Tibial nerve (tissue), 4 donors: ENCODE measurements at places on chromosomes 1 and 21. TPM values are rescaled to one million over a fixed set of nuclear protein-coding genes. Genes with fewer than 3 reads are reported as not detected.

DNA sequence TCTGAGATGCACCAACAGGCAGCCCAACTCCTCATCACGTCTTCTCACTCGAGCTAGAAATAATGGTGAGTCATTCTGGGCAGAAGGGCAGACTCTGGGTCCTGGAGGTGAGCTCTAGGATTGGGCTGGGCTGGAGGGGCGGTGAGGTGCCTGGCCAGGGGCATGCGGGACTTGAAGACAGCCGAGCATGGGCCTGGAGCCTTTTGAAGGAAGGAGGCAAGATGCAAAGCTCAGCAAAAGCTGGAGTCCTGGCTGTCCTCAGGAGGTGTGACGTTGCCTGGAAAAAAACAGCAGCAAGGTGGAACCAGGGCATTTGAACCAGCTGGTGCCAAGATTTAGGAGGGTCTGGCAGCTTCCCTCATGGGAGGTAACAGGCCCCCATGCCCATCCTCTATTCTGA lies 712 bp downstream of the KCNA2 start:
- H3K4me3 ChIP-seq = peak overlapping the region; percentile 75
- no peaks in the 10 kb centered on the region for H3K36me3 ChIP-seq
- H3K27ac ChIP-seq = peak overlapping the region; percentile 89
- DNase-seq = no peak
- peaks cover 54% of the 10 kb centered on the region for H3K27me3 ChIP-seq
- peaks cover 26% of the 10 kb centered on the region for H3K4me1 ChIP-seq

- no peaks in the 10 kb centered on the region for H3K4me1 ChIP-seq
- H3K36me3 ChIP-seq = no peaks in the 10 kb centered on the region
- H3K27me3 ChIP-seq = no peaks in the 10 kb centered on the region
- H3K27ac ChIP-seq = no peak overlapping the region
- no peak for DNase-seq
Measured at GRCh38 chr1:119442756-119443155, 27.8 kb downstream of the HSD3B2 start.

GRCh38 chr1:173866413-173867115 lies 1.2 kb downstream of the GAS5 start:
- no peak overlapping the region for H3K27ac ChIP-seq
- H3K36me3 ChIP-seq = no peaks in the 10 kb centered on the region
- peak overlapping the region; percentile 79 for H3K4me3 ChIP-seq
- DNase-seq = no peak

GRCh38 chr1:200345520-200345919 lies 64.3 kb downstream of the ZNF281 start:
- H3K4me3 ChIP-seq = no peak overlapping the region
- no peaks in the 10 kb centered on the region for H3K4me1 ChIP-seq
- H3K27me3 ChIP-seq = no peaks in the 10 kb centered on the region
- DNase-seq = no peak

The OR6K3 gene
- total RNA-seq = not detected

The TACSTD2 gene
- 9.3 TPM for total RNA-seq

The IFT25 gene
- total RNA-seq = 25.3 TPM
